ENCODE measurements at places on chromosomes 4 and X.

GRCh38 chrX:65136424-65136823 is 160.2 kb upstream of the ZC4H2 start:
- no peak for DNase-seq

DNA sequence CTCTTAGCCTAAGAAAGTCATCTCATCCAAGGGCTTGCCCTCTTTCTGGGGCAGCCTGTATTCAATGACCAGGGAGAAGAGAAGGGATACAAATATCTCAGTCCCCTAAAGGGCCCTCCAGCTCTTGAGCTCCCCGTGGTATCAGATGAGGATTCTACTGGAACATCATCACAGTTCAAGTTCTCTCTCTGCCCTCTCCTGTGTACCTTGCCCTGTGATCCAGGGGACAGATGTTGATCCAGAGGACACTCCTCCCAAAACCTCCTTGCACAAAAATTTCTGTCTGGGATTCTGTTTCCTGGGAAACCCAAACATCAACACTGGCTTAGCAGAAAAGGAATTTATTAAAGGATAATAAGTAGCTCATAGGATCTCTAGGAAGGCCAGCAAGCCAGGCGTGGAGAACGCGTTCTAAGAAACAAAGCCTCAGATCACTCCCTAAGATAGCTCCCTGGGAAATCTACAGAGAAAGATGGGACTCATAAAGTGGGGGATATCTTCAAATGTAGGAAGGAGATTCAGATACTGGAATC is 296.3 kb upstream of the KLF3 start:
- DNase-seq, result no peak

GRCh38 chr4:26105815-26106699 is 192.0 kb downstream of the SMIM20 start:
- no peak for DNase-seq

GRCh38 chrX:154990496-154990895 is 32.0 kb downstream of the F8 start:
- no peak for DNase-seq

DNA sequence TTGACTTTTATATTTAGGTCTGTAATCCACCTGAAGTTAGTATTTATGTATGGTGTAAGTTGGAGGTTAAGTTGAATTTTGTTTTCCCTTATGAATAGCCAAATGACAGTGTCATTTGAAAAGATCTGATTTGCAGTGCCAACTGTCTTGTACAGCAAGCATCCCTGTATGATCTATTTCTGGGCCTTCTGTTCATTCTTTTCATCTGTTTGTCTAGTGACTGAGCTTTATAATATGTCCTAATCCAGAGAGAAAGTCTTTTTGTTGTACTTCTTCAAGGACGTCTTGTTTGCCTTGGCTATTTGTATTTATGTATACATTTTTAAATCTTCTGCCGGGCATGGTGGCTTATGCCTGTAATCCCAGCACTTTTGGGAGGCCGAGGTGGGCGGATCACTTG is 39.6 kb downstream of the CDKL5 start:
- DNase-seq, result no peak

GRCh38 chr4:137627739-137628460 is 95.6 kb upstream of the PCDH18 start:
- no peak for DNase-seq

DNA sequence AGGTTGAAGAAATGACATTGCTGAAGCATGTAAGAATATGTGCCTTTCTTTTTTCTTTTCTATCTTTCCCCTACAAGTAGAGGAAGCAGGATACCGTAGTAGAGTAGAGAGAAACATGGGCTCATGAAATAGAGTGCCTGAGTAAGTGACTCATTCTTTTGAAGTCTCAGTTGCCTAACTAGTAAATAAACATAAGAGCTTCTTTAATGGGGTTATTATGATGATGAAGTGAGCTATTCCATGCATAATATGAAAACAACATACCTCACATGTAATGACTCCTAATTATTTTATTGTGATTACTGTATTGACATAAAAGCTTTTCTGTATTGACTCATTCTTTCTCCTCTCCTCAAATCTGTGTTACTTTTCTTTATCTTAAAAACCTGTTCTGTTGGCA is 1538.2 kb downstream of the TECRL start:
- DNase-seq, result no peak

GRCh38 chr4:86926435-86927086 is 8.2 kb upstream of the AFF1 start:
- no peak for DNase-seq

- no peak for DNase-seq
Observed at GRCh38 chrX:19658030-19658429, 142.7 kb upstream of the MAP3K15 start.

- no peak for DNase-seq
Observed at GRCh38 chr4:72909461-72909860, 160.1 kb downstream of the COX18 start.

DNA sequence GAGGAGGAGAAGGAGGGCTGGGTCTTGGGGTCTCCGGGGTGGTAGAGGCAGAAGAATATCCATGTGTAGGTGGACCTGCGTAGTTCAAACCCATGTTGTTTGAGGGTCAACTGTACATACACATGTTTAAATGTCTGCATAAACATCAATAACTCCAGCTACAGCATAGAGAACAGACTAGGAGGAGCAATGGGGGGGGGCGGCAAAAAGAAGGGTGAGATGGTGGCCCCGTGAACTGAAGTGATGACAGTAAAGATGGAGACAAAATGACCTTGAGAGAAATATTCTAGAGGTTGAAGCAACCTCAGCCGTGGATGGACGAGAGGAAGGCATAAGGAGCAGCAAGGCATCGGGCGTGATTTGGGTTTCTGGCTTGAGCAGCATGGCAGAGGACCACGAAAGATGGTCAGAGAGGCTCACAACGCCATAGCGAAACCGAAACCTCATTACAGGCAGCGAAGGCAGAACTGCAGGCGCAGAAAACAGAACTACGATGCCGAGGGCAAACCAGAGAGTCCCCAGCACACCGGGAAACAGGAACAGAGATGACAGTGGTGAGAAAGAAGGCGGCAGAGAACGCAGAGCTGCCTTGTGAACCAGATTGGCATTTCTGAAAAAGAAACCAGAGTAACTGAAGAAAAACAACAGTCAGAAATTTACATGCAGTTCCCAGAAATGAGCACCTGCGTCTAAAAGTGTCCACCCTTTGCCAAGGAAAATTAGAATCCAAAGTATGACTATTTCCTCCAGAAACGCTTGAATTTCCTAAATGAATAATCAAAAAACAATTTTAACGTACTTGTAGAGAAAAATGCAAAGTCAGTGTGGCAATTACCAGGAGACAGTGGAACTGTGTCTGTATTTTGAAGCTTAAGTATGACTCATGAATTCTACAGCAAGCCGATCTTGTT is 50.3 kb upstream of the ENPP6 start:
- peak; percentile 81 for DNase-seq

DNA sequence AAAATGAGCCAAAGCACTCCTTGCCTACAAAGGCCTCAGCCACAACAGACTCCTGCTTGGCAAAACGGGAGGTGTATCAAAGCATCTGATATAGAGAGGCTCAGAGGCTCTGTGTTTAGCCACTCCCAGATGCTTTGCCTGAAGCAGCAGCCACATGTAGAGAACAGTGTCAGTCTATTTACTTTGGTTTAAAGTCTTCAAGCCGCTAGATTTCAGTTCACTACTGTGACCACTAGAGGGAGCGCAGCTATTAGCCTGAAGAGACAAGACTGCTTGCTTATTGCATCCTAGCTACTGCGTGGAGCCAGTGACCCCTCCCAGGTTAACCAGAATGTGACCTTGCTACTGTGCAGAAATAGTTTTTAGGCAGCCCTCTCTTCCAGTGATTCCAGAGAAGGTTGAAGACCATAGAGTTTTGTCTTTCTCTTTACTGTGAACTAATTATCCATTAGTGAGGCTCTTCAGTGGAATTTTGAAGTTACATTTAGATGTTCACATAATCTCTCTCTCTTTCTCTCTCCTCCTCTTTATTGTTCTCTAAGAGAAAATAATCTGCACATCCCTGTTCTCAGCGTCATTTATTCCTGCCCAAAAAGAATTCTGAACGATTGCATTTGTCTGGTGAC is 39.3 kb downstream of the BMP3 start:
- peak; percentile 44 for DNase-seq

DNA sequence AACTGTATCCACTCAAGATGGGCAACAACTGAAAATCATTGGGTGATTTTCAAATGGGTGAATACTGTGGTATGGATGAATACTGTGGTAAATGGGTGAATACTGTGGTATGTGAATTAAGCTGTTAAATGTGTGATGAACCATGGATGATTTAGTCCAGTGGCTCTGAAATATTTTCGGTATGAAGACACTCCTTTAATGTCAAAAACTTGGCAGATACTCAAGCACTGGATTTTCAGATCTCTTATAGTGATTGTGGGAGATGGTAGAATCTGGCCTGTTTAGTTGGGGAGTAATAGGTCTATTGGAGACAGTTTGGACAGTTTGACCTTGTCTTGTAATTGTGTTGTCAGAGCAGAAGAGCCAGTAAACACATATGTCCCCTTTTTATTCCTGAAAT is 45.7 kb downstream of the SSX7 start:
- no peak for DNase-seq

DNA sequence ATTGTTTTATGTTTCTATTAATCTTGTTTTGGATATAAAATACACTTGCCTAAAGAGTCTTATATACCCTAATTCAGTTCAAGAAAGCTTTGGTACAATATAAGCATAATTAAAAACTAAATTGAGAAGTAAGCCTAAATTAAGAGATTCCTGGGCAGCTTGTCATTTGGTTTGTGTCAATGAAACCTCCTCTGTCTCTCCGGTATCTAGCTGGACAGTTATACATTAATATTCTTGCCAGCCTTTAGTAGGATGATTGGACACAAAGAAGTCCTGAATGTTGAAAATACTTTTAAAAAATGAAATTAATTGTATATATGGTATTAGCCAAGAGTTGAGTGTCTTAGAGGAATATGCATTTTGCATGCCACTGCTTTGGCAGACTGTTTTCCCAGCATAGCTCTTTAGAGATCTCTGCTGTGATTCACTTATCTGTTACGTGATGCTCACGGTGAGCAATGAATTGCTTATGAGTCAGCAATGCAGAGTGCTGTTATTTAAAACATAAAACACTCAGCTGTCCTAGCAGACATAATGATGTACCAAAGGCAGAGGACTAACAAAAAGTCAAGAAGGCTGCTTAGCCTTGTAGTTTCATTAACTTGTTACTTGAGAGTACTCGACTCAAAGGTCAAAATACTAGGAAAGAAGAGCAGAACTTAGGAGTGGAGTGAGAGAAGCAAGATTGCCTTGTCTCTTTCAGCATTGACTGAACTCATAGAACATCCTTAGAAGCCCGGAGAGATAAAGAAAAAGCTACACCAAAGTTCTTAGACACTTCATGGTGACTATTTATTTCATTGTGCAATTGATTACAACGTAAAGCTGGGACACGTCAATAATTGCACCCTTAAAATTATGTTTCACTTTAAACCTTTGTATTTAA is 1296.1 kb upstream of the PCDH7 start:
- DNase-seq, result no peak

DNA sequence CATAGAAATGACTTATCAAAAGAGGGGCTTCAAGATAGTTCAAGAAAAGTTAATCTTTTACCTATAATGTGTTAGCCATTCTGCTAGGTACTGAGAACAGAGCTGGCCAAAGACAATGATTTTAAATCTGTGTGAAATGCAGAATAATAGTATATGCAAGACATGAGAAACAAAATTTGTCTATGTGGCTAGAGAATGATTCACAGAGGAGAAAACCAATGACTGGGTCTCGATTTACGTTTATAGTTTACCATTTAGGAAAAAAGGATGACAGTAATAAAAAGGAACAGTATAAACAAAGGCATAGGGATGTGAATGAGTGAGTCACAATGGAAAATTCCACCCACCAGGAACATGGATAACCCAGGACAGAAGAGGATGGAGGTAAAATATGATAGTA is 31.9 kb downstream of the NPFFR2 start:
- DNase-seq, result no peak

DNA sequence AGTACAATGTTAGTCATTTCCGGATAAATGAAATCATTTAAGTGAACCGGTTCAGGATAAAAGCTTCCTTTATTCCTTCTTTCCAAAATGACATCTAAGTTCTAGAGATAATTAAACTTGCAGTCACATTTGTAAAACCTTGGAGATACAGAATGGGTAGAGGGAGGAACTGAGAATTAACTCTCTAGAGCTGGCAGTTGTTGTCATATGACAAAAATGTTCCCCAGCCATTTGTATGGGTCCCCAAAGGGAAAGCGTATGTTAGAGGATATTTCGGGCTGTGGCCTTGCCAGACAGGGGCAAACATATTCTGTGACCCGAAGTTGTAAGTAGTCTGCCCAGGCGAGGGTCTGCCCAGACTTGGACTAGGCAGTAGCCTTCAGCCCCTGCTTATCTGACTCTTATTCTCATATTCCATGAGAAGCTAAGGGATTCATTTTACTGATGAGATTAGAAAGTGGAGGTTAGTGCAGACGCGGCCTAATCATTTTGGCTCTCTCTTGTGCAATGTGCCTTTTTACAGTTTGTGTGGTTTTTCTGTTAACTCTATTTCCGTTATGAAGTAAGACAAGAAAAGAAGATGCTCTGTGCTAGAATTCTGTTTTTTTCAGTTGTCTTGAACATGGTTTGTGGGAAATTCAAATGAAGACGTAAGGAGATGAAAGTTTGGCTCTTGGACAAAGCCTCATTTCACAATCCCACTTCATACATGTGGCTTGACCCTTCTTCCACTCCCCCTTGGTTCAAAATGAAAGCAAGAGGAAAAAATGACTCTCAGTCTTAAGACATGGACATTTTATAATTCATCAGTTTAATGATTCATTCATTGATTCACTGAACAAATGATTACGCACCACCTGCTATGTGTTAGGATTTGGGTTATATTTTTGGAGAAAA is 2394.2 kb upstream of the AGA start:
- no peak for DNase-seq

- peak; percentile 2 for DNase-seq
Observed at GRCh38 chr4:72326692-72327632, 242.1 kb downstream of the ADAMTS3 start.

- no peak for DNase-seq
Observed at GRCh38 chr4:84507941-84508340, 8.8 kb upstream of the NKX6-1 start.
